ENCODE measurements at places on chromosomes 2 and 18.

DNA sequence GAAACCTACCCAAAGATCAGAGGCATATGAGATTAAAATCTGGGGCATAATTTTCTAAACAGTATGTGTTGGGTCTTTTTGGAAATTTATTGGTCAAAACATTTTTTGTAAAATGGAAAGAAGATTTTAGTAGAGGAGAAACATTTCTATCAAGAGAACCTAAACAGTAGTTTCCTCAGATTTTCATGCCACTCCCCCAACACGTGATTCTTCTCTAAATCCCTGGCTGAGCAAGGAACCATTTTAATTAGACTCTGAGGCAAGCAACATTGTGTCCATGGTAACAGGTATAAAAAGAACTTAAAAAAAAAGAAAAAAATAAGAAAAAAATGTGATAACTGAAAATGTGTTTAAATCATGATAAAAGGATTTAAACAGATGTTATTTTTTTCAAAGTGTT is 1105.2 kb upstream of the ZEB2 start:
- DNase-seq, result no peak

GRCh38 chr18:79411614-79412526 is 16.1 kb downstream of the NFATC1 start:
- no peak for DNase-seq

DNA sequence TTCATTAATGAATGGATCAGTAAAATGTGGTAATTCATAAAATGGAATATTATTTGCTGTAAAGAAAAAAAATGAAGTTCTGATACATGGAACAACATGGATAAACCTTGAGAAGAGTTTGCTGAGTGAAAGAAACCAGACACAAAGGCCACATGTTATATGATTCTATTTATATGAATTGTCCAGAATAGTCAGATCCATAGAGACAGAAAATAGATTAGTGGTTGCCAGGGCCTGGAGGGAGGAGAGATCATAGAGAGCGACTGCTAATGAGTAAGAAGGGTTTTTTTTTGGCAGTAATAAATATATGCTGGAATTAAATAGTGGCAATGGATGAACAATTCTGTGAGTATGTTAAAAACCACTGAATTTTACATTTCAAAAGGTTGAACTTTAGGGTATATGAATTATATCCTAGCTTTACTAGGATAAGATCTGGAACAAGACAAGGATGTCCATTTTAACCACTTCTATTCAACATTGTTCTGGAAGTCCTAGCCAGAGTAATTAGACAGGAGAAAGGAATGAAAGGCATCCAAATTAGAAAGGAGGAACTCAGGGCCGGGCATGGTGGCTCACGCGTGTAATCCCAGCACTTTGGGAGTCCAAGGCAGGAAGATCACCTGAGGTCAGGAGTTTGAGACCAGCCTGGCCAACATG is 48.8 kb downstream of the MAPRE2 start:
- DNase-seq, result peak; percentile 65

DNA sequence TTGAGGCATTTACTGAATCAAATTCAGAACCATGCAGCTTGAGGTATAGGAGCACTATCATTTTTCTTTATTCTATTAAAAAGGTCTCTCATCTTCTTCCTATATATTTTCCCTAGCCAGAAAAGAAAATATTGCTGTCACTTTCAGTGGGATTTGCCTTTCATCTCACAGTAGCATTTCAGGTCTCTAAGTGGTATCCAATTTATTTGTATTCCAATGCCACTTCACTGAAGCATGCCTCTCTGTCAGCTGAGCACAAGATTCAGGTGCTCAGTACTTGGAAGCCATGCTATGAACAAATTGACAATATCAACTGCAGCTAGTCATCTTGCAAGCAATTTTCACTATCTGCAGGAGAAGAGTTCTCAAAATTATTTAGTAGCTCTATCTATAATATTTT is 457.2 kb upstream of the SLC39A10 start:
- DNase-seq, result no peak

DNA sequence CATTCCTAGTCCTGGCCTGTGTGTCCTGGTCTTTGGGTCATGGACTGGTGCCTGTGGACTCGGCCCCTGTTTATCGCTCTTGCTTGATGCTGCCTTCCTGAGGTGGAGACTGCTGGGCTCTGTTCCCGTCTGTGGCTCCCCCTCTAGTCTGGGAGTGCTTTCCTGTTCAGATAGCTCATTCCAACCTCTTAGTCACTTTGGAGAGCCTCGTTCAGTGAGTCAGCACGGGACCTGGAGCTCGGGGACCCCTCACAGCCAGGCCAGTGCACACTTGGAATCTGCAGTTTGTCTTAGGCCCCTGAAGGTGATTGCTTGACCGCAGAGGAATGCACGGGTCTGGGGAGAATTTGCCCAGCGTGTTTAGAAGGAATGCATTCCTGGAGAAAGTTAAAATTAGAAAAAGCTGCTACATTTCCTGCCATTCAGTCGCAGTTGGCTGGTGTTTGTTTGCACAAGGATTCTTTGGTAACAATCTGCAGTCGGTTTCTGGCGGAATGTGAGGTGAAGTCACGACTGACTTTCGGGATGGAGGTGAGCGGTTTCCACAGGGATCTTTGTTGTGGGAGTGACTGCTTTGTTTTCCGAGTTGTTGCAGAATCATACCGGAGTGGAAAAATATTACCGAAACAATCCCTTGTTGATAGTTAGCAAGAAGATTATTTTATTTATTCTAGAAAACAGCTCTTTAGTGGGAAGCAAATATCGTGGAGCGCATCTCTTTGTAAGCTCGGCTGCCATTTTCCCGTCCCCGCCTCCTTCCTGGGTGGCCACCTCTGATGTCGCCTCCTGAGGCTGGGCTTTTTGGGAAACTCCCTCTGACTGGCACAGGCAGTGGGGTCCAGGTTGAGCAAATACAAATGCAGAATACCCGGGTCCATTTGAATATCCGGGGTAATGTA is 29.6 kb downstream of the SH3BP4 start:
- peak; percentile 100 for DNase-seq

- no peak for DNase-seq
Observed at GRCh38 chr2:227365833-227366232, 13.3 kb downstream of the TM4SF20 start.

DNA sequence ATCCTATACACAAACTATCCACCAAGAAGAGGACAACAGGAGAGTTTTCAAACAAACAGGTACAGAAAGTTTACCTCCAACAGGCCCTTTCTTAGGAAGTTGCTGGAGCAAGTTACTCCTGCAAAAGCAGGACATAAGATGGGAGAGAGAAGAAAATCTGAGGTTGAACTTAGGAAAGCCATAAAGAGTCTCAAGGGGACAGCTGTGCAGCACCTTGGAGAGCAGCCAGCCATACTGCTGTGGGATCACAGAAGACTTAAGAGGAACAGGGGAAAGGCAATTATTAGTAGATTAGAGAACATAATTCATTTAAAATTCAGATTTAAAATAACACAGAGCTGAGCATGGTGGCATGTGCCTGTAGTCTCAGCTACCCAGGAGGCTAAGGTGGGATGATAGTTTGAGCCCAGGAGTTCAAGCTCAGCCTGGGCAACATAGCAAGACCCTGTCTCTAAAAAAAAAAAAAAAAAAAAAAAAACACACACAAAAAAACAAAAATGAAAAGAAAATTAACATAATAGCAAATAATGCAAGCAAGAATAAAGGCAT is 148.1 kb upstream of the SIX3 start:
- DNase-seq, result peak; percentile 12

GRCh38 chr2:46875226-46875899 is 40.2 kb downstream of the MCFD2 start:
- DNase-seq, result no peak

GRCh38 chr18:55515214-55515613 is 72.8 kb downstream of the TCF4 start:
- DNase-seq, result no peak

GRCh38 chr2:59779571-59779970 is 773.9 kb downstream of the BCL11A start:
- DNase-seq, result no peak

GRCh38 chr2:16031848-16032159 is 91.5 kb downstream of the MYCN start:
- DNase-seq, result no peak

DNA sequence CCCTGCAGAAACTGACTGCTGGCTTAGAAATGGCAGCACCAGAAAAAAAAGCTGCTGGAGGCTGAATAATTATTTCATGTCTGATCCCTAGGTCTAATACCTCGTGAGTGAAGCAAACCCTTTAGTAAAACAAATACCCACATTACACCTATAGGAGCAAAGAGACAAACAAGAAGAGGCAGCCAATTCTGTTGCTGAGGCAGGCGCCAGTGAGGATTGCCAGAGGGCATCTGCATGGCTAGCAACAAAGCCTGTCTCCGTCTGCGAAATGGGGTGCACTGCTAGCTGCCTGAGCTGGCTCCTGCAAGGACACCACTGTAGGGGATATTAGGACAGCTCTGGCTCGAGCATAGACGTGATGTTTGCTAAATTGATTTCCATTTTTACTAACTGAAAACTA is 509.7 kb downstream of the TDRD15 start:
- DNase-seq, result no peak

Data from fibroblast of skin of right biceps (primary cell).